ENCODE measurements at places on chromosomes 5 and 9.
A peak's percentile ranks its signal among the peaks of the same experiment; 100 is the strongest.

GRCh38 chr5:3181671-3182070 is 414.0 kb upstream of the IRX1 start:
- no peak for DNase-seq

DNA sequence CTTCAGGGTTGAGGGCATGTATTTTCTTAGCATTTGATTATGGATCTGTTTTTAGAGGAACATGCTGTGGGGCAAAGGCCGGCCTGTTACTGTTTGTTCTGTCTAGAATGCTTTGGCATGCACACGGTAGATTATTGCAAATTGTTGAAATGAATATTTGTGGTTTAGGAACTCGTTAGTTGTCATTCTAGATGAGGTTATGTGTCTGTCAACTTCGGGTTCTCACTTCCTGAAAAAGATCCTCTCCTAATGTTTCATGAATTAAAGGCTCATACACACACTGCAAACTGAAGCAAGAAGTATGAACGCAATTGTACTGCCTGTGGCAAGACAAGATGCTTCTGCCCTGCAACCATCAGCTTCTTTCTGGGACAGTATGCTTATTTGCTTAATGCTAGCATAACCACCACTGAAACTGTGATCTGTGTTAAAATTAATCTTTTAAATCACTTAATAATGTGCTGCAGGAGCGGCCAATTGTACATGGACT is 99.6 kb downstream of the BASP1 start:
- DNase-seq: no peak

DNA sequence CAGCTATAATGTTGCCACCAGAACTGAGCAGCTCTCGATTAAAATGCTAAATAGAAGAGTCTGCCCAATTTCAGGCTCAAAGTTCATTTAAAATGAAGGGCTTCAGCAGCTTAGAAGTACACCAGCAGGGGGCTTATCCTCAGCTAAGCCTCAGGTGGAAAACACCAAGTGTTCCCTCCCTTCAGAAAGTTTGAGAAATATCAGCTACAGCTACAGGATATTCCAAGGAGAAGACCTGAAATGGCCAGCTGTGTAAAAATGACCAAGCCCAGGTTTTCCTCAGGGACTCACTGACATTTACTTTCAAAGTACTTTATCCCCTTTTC is 395.4 kb downstream of the DTWD2 start:
- peak; percentile 21 for DNase-seq

DNA sequence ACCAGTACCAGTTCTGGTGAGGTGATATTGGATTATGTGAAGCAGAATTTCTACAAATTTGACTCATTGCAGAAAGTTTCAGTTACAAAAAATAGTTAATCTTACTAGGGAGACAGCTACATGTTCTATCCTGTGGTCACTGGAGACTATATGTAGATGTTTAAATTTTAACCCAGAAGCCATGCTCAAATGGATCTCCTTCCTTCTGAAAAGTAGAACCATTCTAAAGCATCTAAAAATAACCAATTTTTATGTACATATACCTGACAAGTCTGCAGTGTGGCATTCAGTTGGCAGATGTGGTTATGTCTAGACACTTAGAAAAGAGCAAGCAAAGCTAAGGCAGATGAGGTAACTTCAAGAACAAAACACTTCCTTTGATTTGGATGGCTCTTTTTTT is 65.5 kb upstream of the POU4F3 start:
- no peak for DNase-seq

- no peak for DNase-seq
Observed at GRCh38 chr9:105144841-105145240, 99.6 kb upstream of the SLC44A1 start.

GRCh38 chr9:76756941-76757673 is 7.1 kb upstream of the PCA3 start:
- no peak for DNase-seq

DNA sequence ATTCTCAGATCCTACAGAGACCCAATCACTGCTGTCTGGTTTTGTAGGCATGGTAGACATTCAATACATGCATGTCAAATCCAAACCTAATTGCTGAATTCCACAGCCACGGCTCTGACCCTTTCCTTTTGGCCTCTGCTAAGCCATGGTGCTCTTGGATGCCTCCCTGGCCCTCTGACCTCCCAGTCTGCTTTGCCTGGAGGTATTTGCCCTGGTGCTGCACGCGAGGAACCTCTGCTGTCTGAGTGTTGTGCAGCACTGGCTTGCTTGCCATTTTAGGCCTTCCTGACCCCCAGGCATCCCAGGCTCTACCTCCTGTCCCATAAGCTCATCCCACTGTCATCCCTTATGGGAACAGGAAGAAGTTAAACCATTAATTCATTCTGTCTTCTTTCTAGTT is 60.9 kb downstream of the DOCK2 start:
- no peak for DNase-seq

GRCh38 chr5:135100431-135100830 is 66.4 kb upstream of the PITX1 start:
- no peak for DNase-seq

- DNase-seq: peak; percentile 46
Observed at GRCh38 chr5:147509710-147510651, at the start of gene DPYSL3. DPYSL3 (minus strand) TSS chr5:147510068; CDS start chr5:147509858, 210 bp downstream.

DNA sequence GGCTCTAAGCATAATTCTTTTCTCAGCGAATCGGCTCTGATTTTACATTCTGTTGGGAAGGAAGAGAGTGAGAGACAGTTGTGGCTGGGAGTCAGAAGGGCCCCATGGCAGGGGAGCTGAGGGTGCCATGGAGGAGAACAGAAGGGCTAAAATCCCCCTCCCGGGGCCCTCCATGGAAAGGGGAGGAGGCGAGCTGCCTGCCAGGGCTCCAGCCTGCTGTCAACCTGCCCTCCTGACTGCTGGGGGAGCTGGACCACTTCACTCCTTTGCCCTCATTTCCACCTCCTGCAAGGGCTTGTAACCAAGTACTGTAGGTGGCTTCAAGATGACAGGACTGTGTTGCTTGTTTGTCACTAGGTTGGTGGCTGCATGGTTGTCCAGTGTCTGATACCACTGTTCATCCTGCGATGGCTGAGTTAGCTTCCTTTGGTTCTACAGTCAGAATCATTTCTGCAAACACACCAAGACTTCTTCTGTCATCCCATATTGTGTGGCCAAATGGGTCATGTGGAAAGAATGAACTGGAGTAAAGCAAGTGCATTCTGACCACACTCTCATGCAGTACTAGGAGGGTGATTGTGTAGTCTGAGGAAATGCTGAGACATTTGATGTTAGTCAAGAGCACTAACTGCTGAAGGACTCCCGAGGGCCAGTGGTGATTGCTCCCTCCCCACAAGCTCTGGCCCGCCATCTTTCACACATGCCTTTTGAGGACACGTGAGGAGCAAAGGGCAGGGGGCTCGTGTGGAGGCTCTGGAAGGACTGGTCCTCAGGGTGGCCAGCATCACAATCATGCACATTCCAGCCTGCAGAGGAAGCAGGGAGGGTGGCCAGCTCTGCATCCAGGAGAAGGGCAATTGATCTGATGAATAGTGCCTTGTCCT is 307.2 kb downstream of the GADD45G start:
- DNase-seq: no peak

- DNase-seq: peak; percentile 76
Observed at GRCh38 chr5:122076669-122077365, 1.2 kb downstream of the LOX start.

DNA sequence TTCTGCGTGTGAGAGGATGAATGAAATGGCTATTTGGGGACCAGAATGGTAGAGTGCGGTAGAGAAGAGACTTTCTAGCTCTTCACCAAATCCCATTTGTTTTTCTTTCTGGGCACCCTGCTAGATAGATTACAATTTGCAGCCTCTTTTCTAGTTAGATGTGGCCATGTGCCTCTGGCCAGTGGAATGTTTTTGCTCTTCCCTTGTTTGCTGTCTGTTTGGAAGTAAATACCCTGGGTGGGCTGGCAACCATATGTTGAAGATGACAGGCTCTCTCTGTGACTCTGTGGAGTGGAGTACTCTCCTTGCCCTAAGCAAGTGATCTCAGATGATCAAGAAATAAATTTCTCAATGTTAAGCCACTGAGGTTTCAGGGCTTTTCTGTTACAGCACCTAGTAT is 12.9 kb downstream of the GNG10 start:
- DNase-seq: no peak

GRCh38 chr5:151345808-151346478 is 1.4 kb downstream of the SLC36A2 start:
- no peak for DNase-seq

DNA sequence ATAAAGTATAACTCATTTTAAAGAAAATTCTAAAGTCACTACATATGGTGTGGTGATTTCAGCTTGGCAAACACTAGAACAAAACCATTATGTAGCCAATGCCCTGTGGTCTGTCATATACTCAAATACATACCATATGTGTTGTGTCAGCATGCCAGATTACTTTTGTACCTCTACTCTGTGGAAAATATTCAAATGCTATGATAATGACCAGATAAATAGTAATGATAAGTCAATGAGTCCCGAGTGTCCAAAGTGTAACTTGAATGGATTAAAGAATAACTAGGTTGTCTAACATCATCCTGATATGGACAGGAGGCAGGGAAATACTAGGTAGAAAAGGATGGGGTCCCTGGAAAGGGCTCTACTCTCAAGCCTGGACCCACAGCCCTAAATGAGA is 58.0 kb upstream of the IL6ST start:
- no peak for DNase-seq

- no peak for DNase-seq
Observed at GRCh38 chr5:84618262-84618661, 233.6 kb upstream of the EDIL3 start.

DNA sequence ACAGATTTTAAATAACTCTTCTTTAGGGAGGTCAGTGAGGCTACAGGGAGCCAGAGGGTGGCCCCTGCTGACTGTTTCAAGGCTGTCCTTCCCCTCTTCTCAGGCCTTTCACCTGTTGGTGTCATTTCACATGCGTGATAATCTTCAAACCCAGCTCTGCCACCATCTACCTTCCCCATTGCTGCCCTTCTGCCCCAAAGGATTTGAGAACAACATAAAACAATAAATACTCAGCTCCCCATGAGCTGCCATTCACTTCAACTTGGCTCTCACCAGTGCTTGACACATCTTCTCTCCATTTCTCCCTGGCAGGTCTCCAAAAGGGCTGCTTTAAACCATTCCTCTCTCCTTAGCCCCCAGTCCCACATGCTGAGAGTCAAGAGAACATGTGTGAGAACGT is 75.5 kb upstream of the PALM2AKAP2 start:
- DNase-seq: no peak

- DNase-seq: no peak
Observed at GRCh38 chr5:15573590-15573989, 73.6 kb downstream of the FBXL7 start.

GRCh38 chr5:55821731-55822512 is 29.2 kb upstream of the IL31RA start:
- no peak for DNase-seq

DNA sequence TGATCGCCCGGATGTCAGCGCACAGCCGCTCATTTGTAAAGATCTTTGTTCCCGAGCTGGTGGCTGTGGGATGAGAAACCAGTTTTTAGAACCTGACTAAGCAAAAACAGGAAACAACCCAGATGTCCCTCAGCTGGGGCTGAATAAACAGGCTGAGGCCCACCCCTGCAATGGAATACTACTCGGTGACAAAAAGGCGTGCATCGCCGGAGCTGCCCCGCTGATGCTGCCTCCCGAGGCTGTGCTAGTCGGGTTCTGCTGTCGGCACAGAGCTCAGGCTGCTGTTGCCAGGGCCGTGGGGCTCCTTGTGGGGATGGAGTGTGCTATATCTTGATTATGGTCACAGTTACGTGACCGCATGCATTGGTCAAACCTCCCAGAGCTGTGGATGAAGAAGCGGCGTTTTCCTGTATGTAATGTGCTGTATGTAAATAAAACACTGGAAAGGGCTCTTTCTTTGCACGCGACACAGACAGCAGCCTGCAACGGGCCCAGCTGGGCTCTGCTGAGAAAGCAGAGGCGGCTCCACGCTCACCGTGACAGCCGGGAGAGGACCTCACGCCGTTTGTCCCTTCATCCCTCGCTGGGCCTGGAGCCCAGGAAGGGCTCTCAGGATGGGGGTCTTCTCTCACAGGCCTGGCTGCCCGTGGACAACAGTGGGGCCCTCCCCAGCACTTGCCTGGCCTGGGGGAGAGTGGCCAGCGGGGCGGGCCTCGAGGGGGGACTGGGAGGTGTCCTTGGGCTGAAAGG is 51.5 kb upstream of the RNU6ATAC start:
- no peak for DNase-seq

DNA sequence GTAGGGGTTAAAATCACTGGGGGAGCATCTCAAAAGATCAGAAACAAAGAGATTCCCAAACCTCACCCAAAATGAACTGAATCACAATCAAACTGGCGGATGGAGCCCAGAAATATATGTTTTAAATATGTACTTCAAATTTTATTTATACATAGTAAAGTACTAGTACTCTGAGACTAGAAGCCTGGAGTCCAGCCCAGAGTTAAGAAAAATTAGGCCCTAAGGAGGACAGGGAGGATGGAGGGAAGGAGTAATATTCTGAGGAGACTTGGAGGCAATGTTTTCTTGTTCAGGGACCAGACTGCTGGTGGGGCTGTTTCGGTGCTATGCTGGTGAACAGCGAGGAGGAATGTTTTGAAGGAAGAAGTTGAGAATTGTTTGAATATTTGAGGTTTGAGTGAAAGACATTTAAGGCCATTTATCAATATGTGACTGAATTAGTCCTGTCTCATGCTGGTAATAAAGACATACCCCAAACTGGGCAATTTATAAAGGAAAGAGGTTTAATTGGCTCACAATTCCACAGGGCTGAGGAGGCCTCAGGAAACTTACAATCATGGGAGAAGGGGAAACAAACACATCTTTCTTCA is 552.4 kb upstream of the DAB2 start:
- no peak for DNase-seq

- no peak for DNase-seq
Observed at GRCh38 chr5:140550147-140551079, 3.0 kb downstream of the EIF4EBP3 start.

DNA sequence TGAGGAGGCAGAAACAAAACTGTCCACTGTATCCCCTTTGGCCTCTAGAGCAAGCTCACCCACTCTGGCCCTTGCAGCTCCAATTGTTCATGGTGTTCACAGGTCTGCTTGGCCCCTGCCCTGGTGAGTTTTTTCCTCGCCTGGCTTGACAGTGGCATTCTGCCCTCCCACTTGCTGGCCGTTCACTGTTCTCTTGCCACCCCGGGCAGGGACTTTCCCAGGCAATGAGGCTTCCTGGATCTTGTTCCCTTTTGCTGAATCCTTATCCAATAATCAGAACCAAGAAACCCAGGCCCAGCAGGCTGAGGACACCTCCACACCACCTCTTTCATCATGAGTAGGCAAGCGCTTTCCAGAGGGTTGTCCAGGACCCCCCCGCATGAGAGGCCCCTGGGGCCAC is 31.2 kb downstream of the ZNF618 start:
- no peak for DNase-seq

DNA sequence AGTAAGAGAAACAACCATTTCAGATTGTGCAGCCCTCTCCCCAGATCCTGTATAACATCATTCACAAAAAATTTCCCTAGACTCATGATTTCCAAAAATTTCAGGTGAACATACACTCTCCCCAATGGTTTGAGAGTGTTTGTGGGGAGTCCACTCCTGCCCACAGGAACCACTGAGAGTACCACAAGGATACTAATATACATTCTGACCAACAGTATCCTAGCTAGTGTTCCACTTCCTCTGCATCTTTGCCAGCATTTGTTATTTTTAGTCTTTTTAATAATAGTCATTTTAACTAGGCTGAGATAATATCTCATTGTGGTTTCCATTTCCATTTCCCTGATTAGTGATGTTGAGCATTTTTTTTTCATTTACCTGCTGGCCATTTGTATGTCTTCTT is 155.4 kb downstream of the DTWD2 start:
- DNase-seq: no peak

GRCh38 chr5:180026320-180026719 is 45.2 kb downstream of the RNF130 start:
- DNase-seq: no peak

Data from HEK293T (cell line).